Stimulated activated CD8-positive, alpha-beta memory T cell treated with anti-CD3 and anti-CD28 coated beads, Interleukin-4, amount 100 ng/mL, for 4 hours (primary cell): ENCODE measurements at places on chromosomes 5 and 9.

DNA sequence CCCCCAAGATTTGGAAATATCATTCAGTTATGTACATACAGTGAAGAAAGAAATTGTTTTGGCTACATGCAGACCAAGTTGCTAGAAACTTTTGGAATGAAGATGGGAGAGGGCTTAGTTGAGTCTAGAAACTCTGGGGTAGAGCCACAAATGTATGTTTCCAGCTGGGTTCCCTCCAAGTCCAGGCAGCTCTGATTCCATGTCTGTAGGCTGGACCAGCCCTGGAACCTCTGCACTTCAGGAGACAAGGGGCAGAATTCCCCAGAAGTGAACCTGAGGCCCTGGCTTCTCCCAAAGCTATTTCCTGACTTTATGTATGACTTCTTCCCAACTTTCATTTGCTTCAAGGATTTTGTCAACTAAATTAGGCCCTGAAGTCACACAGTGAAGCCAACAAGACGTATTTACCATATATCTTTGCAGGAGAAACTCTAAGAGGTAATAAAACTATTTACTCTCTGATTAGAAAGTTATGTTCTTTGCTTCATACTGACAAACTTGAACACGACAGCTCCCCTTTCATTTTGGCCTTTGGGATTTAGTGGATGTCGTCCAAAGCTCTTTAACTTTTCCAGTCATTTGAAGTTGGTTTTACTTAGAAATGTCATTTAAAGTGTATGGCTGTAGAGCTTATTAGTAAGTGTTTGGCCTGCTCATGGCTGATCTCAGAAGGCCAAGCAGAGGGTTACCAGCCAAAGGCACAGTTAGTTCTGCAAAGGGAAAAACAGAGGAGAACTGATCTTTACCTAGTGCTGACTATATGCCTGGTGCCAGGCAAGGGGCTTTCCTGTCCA lies 152.0 kb upstream of the SLC28A3 start:
- no peak for DNase-seq

DNA sequence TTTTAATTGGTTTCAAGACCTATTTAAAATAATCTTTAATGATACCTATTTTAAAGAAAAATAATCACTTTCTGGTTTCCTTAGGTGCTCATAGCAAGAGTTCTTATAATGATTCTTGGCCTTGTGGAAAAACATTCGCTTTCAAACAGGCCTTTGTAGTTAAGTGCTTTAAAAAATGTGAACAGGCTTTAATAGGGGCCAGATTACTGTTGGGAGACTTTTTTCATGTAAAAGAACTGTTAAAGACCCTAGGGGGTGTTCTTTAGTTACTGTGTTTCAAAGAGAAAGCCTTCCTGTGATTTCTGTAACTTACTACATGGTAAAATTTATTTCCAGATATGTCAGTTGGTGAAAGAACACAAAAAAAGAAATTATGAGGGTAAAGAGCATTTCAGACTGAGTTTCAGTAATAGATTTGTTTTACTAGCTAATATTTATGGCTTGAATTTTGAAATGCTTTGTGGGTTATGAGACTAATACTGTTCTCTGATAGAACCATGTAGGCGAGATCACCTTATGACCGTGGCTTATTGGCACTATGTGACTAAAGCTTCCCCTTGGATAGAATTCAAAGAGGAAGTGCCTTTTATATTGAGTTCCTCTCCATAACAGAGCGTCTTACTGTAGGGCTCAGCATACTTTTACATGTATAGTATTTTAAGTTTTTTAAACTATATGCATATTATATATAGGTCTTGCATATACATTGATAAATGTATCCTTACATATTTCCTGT lies 70.7 kb downstream of the CSNK1G3 start:
- no peak for DNase-seq

GRCh38 chr5:22908129-22908528 lies 55.0 kb upstream of the CDH12 start:
- DNase-seq, result no peak

DNA sequence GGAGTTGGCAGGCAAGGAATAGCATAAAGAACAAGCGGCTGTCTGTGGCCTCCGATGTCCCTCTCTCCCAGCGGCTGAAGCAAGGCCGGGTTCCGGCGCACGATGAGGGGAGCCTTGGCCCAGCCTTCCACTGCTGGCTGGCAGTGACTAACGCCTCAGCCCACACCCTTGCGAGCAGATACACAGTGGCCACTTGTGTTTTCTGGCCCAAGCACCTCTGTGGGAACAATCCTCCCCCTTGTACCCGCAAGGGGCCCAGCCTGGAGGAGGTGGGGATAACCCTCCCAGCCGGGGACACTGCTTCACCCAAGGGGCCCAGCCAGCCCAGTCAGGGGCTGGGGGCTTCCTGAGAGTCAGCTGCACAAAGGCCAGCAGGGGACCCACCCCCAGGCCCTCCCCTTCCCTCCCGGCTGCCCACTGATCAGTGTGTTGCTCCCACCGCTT lies 23.2 kb downstream of the STK10 start:
- no peak for DNase-seq

DNA sequence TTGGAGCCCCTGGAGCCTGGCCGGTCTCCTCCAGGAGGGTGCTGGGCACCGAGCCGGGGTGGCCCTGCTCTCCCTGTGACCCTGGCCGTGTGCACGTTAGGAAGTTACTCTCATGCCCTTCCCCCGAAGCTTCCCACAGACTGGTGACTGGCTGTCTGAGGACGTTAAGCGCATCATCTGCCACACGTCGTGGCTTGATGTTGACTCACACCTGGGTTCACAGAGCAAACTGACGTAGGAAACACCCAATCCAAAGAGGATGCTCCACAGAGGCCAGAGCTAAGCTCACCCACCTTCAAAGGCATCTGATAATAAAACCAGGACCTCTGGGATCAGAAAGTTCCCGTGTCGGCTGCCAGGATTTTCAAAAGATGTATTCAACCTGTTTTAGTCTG lies 152.9 kb upstream of the PHYKPL start:
- no peak for DNase-seq

DNA sequence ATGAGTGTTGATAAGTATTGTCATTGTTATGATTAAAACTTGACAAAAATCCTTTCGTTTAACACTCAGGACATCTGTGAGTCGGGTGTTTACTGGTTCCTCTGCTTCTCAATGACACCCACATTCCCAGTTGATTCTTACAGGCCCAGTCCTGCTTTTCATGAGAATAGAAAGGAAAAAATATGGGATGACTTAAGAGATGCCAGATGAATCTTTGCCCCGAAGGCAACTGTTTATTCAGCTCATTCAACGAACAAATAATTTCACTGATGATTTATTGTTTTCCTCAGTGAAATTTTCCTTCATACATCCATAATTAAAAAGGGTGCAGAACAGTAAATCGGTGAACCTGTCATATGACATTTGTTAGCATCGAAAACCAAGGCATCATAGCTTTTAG lies 452.4 kb upstream of the WWC1 start:
- no peak for DNase-seq
